ENCODE measurements at places on chromosomes 3 and 15.
A peak's percentile ranks its signal among the peaks of the same experiment; 100 is the strongest.

DNA sequence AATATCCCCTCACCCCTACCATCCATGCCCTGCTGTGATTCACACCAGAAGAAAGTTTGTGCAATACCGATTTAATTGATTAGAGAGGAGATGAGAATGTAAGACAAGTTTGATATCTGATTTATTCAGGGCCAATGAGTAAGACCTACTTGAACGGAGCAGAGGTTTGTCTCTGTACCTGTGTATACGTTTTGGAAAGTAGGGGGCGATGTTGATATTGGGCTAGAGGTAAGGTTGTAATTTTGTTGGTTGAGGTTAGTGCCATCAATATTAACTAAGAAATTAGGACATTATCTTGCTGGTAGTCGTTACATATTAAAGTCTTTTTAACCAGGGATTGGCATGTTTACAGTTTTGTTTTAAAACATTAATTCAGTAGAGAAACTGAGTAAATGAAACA, 20.5 kb downstream of the EAF2 start:
- no peak for DNase-seq

DNA sequence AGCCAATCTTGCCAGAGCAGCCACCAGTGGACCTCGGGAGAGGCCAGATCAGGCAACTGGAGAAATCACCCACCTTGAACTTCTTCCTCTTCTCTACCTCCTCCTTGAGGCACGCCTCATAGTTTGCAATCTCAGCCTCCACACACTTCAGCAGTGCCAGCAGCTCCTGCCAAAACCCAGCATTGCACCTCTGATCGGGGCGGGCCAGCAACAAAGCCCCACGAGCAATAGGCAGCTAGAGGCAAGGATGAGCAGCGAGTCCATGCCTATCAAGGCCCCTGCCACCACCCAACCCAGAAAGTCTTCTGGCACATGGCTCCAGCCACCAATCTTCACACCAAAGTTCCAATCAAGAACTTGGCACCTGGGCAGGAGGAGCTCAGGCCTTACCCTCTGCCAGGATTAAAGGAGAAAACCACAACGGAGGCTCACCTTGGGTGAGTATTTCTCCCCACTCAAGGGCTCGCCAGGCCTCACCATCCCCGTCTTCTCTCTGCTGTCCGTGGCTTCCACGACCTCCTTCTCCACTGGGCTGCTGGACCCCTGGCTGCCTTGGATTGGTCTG, 42.1 kb downstream of the SEMA3G start:
- DNase-seq = no peak

DNA sequence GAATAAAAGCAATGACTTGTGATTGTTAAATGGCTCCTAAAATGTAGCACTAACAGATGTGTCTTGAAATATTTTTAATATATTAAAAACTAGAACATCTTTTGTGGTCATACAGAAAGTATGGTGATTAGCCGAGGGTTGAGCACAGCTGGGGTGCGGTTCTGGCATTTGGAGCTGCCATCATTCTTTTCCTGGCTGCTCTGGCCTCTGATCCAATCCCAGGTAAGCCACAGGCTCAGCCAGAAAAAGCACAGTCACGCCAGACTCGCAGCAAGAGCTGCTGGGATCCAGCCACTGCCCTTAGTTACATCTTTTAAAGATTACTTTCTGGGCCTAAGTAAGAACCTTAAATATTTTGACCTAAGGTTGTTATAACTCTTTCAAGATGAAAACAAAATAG, 196.8 kb downstream of the PLCL2 start:
- DNase-seq = no peak

GRCh38 chr3:171309906-171310359, 150.3 kb downstream of the TNIK start:
- DNase-seq = no peak

GRCh38 chr3:129575997-129576384, 30.5 kb downstream of the PLXND1 start:
- DNase-seq = no peak

GRCh38 chr3:9809615-9810432, at the start of gene TTLL3:
Gene TTLL3 (plus strand): TSS chr3:9810262. CDS start chr3:9810662, 400 bp downstream.
- peak; percentile 42 for DNase-seq

DNA sequence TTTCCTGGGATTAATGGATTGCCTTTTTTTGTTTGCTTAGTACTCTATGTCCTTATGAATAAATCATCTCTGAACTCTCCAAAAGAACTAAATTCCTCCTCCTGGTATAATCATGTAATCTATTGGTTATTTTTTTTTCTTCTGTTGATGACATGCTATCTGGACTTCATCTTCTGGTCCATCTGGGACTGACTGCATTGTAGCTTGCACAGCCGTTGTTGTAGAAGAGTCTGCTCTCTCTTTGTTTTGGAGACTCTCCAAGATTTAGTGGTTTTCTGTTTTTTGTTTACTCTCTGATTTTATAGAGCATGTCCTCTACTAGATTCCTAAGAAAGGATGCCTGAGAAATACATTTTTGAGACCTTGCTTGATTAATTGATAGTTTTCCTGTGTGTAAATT, 19.1 kb downstream of the IREB2 start:
- DNase-seq = no peak

- no peak for DNase-seq
Observed at GRCh38 chr3:184526088-184526433, 35.5 kb upstream of the EPHB3 start.

GRCh38 chr3:192216067-192216466, 511.3 kb downstream of the FGF12 start:
- DNase-seq = no peak

- no peak for DNase-seq
Observed at GRCh38 chr3:137348936-137349335, 391.2 kb downstream of the IL20RB start.

- no peak for DNase-seq
Observed at GRCh38 chr15:57451555-57451954, 75.2 kb downstream of the CGNL1 start.
